ENCODE measurements at places on chromosomes 7 and 10.

DNA sequence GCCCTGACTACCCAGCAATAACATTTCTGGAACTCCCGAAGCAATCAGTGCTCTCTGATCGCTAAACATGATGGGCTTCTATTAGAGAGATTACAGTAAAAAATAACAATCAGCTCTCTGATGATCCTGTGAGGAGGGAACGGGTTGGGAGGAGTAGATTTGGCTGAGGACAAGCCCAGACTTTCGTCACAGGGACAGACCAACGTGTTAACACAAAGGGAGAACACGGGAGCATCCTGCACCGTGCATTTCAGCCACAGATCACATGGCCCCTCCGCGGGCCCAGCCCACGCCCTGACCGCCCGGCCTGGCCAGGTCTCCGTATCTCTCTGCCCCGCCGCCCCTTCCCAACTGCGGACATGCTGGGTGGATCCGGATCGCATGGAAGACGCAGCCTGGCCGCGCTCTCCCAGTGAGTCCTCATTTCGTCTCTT is 95.0 kb upstream of the AGBL3 start:
- DNase-seq, result no peak

DNA sequence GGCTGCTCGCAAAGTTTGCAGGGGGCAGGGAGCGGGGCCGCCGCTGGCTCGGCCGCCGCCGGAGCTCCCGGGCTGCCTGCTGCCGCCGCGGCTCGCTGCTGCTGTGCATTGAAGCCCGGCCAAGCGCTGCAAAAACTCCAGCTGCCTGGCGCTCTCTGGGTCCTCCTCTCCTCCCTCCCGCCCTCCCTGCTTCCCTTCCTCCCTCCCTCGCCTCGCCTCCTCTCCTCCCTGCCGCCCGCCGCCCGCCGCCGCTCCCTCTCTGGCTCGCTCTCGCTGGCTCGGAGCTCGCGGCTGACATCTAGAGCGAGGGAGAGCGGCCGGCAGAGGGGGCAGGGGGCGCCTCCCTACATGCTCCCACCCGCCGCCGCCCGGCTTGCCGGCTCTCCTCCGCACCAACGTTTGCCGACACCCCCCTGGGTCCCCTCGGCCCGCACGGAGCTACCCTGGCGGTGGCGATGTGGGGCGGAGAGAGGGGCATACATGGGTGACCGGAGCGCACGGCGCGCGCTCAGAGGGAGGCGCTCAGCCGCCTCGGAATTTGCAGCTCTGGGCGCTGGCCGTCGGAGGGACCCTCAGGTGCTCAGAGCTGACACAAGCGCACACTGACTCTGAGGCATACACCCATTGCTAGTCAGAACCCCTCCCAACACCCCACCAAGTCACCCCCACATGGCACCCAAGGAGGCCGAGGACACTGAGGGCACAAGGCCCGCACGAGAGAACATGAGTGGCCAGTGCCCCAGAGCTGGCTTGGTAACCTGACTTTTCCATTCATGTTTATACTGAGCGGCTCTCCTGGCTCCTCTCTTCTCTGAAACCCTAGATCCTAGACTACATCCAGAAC is 1.2 kb upstream of the PLXNA4 start:
- DNase-seq, result no peak

- DNase-seq, result no peak
These were observed 106.4 kb upstream of the CARD11 start for GRCh38 chr7:3150027-3150426.

- no peak for DNase-seq
These were observed 89.9 kb downstream of the CDH23 start for GRCh38 chr10:71486484-71487114.

- DNase-seq, result no peak
These were observed 6.9 kb downstream of the KLF6 start for GRCh38 chr10:3777981-3778691.

DNA sequence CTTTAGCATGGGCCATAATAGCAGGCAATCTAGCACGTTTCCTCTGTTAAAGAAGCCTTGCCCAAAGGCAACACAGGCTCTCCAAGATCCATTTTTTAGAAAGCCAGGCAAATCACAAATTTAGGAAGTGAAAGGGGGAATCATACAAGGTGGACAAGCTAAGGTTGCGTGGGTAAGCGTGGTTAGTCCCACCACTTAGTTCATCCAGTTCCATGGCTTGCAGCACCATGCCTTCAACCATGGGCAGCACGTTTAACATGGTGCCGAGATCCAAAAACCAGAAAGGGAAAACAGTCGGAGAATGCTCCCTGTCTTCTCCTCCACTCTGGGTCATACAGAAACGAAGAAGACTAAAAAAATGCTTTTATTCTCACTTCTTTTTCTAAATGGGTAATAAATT is 234.4 kb upstream of the IMMP2L start:
- no peak for DNase-seq

GRCh38 chr10:133056001-133056400 is 31.7 kb upstream of the ADGRA1 start:
- no peak for DNase-seq

GRCh38 chr10:72334196-72334824 is 20.4 kb downstream of the DNAJB12 start:
- DNase-seq, result no peak

DNA sequence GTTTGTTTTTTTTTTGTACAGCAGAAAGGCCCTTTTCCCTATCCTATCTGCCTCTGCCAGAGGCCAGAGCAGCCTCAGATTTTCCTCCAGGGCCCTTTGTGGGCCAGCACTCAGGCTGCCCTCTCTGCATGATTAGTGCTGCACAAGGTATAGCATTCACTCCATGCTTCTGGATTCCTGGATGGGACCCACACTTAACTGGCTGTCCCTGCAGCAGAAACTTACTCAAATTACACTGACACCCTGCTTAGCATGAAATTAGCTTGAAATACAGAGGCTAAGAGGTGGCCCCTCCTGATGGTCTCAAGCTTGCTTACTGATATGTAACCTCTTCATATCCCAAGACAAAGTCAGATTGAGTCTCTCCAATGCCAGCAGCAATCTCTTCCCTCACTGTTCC is 239.3 kb downstream of the SORCS1 start:
- no peak for DNase-seq

All from activated T-cell treated with anti-CD3 and anti-CD28 coated beads, Interleukin-2, amount 50 U/mL, for 1 hour (primary cell).